Stimulated activated CD8-positive, alpha-beta memory T cell treated with anti-CD3 and anti-CD28 coated beads, Interleukin-12 subunit alpha, Interleukin-12 subunit beta, amount 100 ng/mL, for 4 hours (primary cell): ENCODE measurements at places on chromosomes 5 and 9.

DNA sequence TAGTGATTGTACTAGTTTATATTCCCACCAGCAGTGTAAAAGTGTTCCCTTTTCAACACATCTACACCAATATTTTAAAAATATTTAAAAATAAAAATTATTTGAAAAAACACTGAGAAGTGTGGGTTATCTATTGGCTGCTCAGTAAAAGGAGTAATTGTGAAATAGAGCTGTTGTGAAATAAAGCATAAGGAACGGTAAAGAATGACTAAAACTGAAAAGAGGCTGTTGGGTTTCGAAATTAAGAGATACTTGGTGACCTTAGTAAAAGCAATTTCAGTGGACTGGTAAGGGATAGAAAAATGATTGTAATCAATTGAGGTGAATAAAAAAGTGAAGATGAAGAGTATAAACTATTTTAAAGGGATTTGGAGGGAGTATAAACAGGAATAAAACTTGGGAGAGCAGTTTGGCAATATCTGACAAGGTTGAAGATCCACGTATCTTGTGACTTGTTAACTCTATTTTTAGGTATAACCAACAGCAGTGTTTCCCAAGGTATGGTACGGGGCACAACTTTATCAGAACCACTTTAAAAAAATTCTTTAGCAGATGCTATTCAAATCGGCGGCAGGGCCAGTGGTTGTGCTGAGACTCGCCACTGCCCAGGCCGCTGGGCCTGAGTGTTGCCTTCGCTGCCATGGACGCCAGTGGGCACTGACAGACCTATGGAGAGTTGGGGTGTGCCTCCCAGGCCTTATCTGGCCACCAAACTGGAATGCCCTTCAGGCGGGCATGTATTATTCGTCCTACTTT lies 63.3 kb downstream of the TMEM38B start:
- DNase-seq: no peak

- DNase-seq: no peak
Observed at GRCh38 chr9:136861874-136862457, 4.1 kb downstream of the EDF1 start.

DNA sequence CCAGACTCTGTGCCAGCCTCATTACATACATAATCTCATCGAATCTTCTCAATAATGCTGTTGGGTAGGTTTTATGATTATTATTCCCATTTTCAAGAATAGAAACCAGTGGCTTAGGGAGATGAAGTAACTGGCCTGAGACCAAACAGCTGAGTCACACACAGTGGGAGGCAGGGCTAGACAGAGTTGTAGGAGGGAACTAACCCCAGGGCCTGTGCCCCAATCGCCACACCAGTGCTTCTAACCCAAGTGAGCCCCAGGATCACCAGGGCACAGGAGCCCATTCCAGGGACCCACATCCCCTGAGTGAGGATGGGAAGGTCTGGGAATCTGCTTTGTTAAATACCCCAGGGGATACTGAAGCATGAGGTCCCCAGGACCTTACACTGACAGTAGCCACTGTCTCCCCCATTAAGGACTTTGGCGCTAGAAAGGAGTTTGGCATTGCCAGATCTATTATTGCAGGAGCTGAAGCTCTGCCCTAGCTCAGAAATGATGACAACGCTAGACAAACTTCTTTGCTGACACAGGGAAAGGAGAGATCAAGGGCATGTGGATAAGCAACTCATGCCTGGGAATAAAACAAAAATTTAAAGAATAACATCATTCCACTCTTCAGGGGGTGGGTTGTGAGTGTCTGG lies 63.8 kb upstream of the PPARGC1B start:
- DNase-seq: no peak

DNA sequence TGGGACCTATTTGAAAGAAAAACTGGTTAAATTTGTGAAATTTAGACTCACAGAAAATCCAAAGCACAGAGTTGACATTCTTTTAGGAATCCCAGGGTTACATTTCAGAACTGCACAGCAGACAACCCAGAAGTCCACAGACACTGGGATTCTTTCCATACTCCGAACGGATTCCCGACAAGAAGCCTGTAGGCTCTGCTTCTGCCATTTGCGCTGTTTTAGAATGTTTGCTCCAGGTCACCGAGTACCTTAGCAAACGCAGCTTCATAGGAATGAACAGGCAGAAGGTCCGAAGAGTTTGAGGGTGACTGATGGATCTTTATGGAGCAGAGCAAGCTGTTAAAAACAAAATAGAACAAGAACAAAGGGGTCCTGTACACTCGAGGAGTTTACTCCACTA lies 84.5 kb upstream of the NFIB start:
- DNase-seq: no peak

DNA sequence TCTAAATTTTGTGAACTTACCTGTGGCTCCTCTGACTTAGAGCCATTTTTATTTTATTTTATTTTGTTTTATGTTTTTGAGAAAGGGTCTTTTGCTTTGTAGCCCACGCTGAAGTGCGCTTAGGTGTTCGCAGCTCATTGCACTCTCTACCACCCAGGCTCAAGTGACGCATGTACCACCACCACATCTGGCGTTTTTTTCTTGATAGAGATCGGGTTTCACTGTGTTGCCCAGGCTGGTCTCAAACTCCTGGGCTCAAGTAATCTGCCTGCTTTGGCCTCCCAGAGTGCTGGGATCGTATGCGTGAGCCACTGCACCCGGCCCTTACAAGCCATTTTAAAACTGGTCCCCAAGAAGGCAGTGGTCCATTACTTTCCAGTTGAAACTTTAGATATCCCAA lies 18.5 kb downstream of the MATR3 start:
- no peak for DNase-seq

- DNase-seq: no peak
Observed at GRCh38 chr5:67033880-67034651, 162.5 kb downstream of the CD180 start.

DNA sequence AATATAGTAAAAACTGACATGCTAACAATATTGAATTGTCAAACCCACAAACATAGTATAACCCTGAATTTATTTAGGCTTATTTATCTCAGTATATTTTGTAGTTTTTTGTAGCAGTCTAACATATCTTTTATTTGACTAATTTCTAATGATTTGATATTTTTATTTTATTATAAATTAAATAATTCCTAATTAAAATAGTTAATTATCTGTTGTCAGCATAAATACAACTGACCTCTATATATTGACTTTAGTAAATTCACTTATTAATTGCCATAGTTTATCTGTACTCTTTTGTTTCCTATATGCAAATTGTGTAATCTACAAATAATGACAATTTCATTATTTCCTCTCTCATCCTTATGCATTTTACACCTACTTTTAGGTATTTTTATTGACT lies 215.1 kb upstream of the KIF2A start:
- DNase-seq: no peak

DNA sequence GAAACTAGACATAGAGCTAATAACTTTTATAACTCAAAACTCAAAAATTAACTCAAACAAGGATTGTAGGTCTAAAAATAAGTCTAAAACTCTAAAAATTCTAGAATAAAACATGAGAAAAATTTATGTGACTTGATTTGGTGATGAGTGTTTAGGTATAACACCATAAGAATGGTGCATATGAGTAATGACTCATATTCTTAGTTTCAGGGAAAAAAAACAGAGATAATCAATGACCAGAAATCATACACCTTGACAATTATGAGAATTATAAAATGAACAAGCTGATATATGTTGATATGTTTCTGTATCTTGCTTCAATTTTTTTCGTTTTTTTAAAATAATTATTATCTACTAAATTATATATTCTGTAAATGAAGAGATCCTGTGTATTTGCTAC lies 541.2 kb downstream of the PTPRD start:
- DNase-seq: no peak

GRCh38 chr5:159759791-159760290 lies 156.4 kb upstream of the ADRA1B start:
- no peak for DNase-seq

DNA sequence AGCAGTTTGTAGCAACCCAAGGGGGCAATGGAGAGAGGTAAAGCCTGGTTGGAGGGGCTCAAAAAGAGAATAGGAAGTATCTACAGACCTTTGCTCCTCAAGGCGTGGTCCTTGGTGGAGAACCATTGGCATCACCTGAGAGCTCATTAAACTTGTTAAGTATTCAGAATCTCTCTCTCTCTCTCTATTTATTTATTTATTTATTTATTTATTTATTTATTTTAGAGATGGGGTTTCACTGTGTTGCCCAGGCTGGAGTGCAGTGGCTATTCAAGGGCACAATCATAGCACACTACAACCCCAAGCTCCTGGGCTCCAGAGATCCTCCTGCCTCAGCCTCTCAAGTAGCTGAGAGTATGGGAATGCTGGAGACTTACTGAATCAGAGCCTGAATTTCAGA lies 193.1 kb upstream of the ADCY2 start:
- DNase-seq: no peak
